ENCODE measurements at places on chromosomes 12 and 14. TPM values are rescaled to one million over a fixed set of nuclear protein-coding genes. Genes with fewer than 3 reads are reported as not detected.
A peak's percentile ranks its signal among the peaks of the same experiment; 100 is the strongest.

- H3K27ac ChIP-seq = no peak overlapping the region
- H3K27me3 ChIP-seq = no peaks in the 10 kb centered on the region
- H3K36me3 ChIP-seq = no peaks in the 10 kb centered on the region
- no peak overlapping the region for H3K4me3 ChIP-seq
- H3K4me1 ChIP-seq = no peaks in the 10 kb centered on the region
- no peak for DNase-seq
Observed at GRCh38 chr12:70982286-70982685, 61.7 kb upstream of the PTPRR start.

GRCh38 chr12:9049520-9050133 lies 60.3 kb downstream of the KLRG1 start:
- peaks cover 11% of the 10 kb centered on the region for H3K4me1 ChIP-seq
- H3K27ac ChIP-seq = no peak overlapping the region
- H3K27me3 ChIP-seq = no peaks in the 10 kb centered on the region
- no peak overlapping the region for H3K4me3 ChIP-seq
- no peaks in the 10 kb centered on the region for H3K36me3 ChIP-seq

GRCh38 chr12:110123919-110124268 lies 263 bp upstream of the IFT81 start:
- no peaks in the 10 kb centered on the region for H3K36me3 ChIP-seq
- DNase-seq = no peak
- no peak overlapping the region for H3K27ac ChIP-seq

- H3K4me1 ChIP-seq = peaks cover 18% of the 10 kb centered on the region
- no peaks in the 10 kb centered on the region for H3K36me3 ChIP-seq
- H3K4me3 ChIP-seq = peak overlapping the region; percentile 73
- DNase-seq = peak; percentile 37
- H3K27me3 ChIP-seq = no peaks in the 10 kb centered on the region
Observed at GRCh38 chr12:25186788-25187402, 8.1 kb downstream of the DNAI7 start.

DNA sequence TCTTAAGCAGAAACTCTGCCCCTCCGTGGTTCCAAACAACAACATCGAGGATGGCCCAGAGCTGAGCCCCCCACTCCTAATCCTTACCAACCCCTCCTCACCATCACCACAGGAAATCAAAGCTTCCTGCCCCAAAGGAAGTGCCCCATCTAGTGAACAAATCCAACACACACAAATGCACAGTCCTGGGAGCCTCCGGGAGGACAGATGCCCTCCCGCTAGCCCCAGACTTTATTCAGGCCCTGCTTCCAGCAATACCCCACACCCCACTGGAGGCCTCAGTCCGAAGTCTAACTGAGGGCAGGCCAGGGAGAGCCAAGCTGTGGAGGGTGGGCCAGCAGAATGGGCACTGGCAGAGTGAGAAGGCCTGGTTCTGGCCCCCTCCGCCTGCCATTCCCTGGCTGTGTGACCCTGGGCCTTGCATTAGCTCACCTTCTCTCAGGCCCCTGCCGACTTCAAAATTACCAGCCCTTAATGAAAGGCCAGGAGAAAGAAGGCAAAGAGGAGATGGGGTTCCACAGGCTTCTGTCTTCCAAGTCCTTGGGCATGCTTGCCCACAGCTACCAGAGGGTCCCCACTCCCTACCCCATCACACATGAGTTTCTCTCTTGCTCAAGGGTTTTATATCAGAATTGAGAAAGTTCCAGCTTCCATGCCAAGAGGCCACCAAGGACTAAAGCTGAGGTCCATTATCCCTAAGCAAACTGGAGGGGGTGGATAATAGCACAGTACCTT lies 2.3 kb downstream of the HDAC7 start:
- peaks cover 62% of the 10 kb centered on the region for H3K36me3 ChIP-seq
- peak overlapping the region; percentile 98 for H3K27ac ChIP-seq
- no peaks in the 10 kb centered on the region for H3K27me3 ChIP-seq
- peak; percentile 60 for DNase-seq
- H3K4me3 ChIP-seq = peak overlapping the region; percentile 88
- H3K4me1 ChIP-seq = peaks cover 55% of the 10 kb centered on the region

DNA sequence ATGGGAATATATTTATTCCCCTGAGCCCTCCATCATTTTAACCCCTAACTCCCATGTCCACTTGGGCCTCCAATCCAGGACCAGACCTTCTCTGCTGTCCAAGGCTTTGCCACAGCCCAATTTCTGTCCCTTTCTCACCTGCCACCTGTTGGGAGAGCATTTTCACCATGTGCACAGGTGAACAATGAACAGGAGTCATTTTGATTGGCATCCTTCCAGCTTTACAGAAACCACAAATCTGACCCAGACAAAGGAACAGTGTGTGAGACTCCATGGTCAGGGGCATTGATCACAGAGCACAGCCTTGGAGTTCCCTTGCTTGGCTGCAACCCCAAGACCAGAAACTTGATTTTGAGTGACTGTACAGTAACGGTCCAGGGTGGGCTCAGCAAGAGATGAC lies 91.9 kb downstream of the CRACR2A start:
- no peak overlapping the region for H3K27ac ChIP-seq
- no peaks in the 10 kb centered on the region for H3K4me1 ChIP-seq
- H3K27me3 ChIP-seq = no peaks in the 10 kb centered on the region
- H3K36me3 ChIP-seq = peaks cover 21% of the 10 kb centered on the region
- H3K4me3 ChIP-seq = no peak overlapping the region

DNA sequence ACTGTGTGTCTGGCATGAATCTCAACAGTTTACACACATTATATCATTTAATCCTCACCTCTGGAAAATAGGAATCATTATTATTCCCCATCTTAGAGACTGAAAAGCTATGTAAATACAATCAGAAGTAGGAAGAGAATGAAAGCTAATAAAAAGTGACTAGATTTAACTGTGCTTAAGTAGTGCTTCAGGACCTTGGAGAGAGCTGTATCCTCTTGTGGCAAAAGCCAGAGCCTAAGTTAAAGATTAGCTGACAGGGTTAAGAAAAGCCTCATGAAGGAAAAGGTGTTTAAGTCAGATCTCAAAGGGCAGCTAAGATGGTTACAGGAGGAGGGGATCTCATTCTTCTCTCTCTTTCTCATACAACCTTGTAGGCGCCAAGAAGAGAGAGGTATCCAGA lies 65.3 kb upstream of the TMEM233 start:
- no peak for DNase-seq
- peaks cover 2% of the 10 kb centered on the region for H3K27me3 ChIP-seq
- H3K36me3 ChIP-seq = no peaks in the 10 kb centered on the region
- H3K4me1 ChIP-seq = no peaks in the 10 kb centered on the region
- no peak overlapping the region for H3K4me3 ChIP-seq

- H3K4me1 ChIP-seq = no peaks in the 10 kb centered on the region
- H3K36me3 ChIP-seq = no peaks in the 10 kb centered on the region
- H3K4me3 ChIP-seq = no peak overlapping the region
- H3K27me3 ChIP-seq = peaks cover 3% of the 10 kb centered on the region
- DNase-seq = peak; percentile 23
- no peak overlapping the region for H3K27ac ChIP-seq
Observed at GRCh38 chr14:36028218-36028617, 148.3 kb downstream of the PTCSC3 start.

DNA sequence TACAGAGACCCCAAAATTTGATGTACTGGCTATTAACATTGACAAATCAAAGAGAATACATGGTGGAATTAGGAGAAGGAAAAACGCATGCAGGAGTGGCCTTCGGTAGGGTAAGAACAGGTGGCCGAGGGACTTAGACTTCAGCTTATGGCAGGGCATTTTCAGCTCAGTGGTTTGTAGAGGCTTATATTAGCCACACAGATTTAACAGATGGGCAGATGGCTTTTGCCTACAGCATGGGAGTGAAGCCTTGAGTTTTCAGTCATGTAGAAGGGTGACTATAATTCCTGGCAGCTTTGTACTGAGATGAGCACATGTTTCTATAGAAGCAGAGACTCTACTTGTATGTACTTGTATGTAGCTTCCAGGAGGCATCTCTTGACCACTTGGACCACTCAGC lies 40.9 kb upstream of the PLEKHA5 start:
- H3K27me3 ChIP-seq = no peaks in the 10 kb centered on the region
- DNase-seq = no peak
- H3K36me3 ChIP-seq = no peaks in the 10 kb centered on the region
- no peak overlapping the region for H3K27ac ChIP-seq

- H3K36me3 ChIP-seq = no peaks in the 10 kb centered on the region
- H3K27me3 ChIP-seq = peaks cover 1% of the 10 kb centered on the region
- no peak for DNase-seq
Observed at GRCh38 chr14:100975671-100976070, 72.1 kb upstream of the RTL1 start.

GRCh38 chr12:89856431-89856830 lies 147.8 kb upstream of the ATP2B1 start:
- H3K36me3 ChIP-seq = no peaks in the 10 kb centered on the region
- no peaks in the 10 kb centered on the region for H3K27me3 ChIP-seq
- no peak overlapping the region for H3K27ac ChIP-seq
- no peak overlapping the region for H3K4me3 ChIP-seq
- H3K4me1 ChIP-seq = peaks cover 42% of the 10 kb centered on the region
- no peak for DNase-seq

GRCh38 chr14:81819344-81819743 lies 285.7 kb upstream of the SEL1L start:
- DNase-seq = no peak
- no peaks in the 10 kb centered on the region for H3K4me1 ChIP-seq
- no peak overlapping the region for H3K4me3 ChIP-seq
- no peaks in the 10 kb centered on the region for H3K36me3 ChIP-seq
- no peak overlapping the region for H3K27ac ChIP-seq
- H3K27me3 ChIP-seq = peaks cover 3% of the 10 kb centered on the region

DNA sequence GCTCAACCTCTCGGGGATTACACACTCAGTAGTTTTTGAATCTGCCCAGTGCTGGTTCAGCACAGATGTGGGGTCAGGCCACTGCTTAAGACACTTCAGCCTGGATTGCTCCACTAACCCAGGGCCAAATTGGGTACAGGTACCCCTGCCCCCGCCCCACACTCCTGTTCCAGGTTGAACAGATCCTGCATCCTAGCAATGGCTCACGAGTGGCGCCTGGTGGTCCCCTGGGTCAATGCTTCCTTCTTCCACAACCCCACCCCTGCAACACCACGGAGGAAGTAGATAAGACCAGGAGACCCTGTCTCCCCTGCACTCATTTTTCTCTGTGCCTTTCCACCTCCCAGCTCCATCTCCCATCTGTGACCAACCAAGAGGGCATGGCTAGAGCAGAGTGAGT lies 108.4 kb downstream of the ESRRB start:
- H3K4me1 ChIP-seq = no peaks in the 10 kb centered on the region
- H3K4me3 ChIP-seq = no peak overlapping the region
- no peak for DNase-seq
- no peaks in the 10 kb centered on the region for H3K27me3 ChIP-seq
- H3K27ac ChIP-seq = no peak overlapping the region

GRCh38 chr14:90647473-90648005 lies 168.7 kb downstream of the TTC7B start:
- H3K4me3 ChIP-seq = no peak overlapping the region
- no peaks in the 10 kb centered on the region for H3K36me3 ChIP-seq
- H3K27ac ChIP-seq = no peak overlapping the region

- no peak overlapping the region for H3K27ac ChIP-seq
- DNase-seq = no peak
- no peaks in the 10 kb centered on the region for H3K4me1 ChIP-seq
- H3K36me3 ChIP-seq = peaks cover 28% of the 10 kb centered on the region
- no peak overlapping the region for H3K4me3 ChIP-seq
- H3K27me3 ChIP-seq = no peaks in the 10 kb centered on the region
Observed at GRCh38 chr14:99450266-99450665, 30.4 kb downstream of the SETD3 start.

- H3K27me3 ChIP-seq = no peaks in the 10 kb centered on the region
- H3K36me3 ChIP-seq = no peaks in the 10 kb centered on the region
- DNase-seq = no peak
- H3K4me1 ChIP-seq = no peaks in the 10 kb centered on the region
- H3K27ac ChIP-seq = no peak overlapping the region
Observed at GRCh38 chr14:104424406-104425072, 155.0 kb upstream of the C14orf180 start.

GRCh38 chr12:54126696-54127537 lies 61.9 kb downstream of the SMUG1 start:
- peaks cover 58% of the 10 kb centered on the region for H3K27me3 ChIP-seq
- peak overlapping the region; percentile 19 for H3K4me3 ChIP-seq
- no peaks in the 10 kb centered on the region for H3K36me3 ChIP-seq
- H3K4me1 ChIP-seq = peaks cover 11% of the 10 kb centered on the region
- DNase-seq = peak; percentile 47
- H3K27ac ChIP-seq = no peak overlapping the region

GRCh38 chr14:72975770-72976169 lies 49.5 kb downstream of the DCAF4 start:
- H3K27me3 ChIP-seq = no peaks in the 10 kb centered on the region
- H3K36me3 ChIP-seq = peaks cover 6% of the 10 kb centered on the region
- no peak overlapping the region for H3K4me3 ChIP-seq
- H3K4me1 ChIP-seq = no peaks in the 10 kb centered on the region
- peak; percentile 39 for DNase-seq

DNA sequence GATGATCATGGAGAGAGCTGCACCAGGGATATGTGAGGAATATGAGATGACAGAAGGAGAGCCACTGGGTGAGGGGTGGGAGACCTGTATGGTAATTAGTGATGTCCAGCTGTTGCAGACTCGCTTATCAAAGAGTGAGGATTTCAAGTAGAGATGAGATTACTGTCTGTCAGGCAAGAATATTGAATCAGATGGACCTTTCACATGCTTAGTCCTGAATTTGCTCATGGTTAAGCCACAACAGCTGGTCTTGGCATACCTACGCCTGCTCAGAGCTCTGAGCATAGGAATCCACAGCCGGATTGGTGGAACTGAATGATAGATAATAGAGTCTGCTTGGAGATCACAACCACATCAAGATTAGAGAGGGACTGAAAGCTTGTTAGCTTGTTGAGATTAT lies 115.2 kb upstream of the ARHGAP5 start:
- H3K4me3 ChIP-seq = no peak overlapping the region
- no peaks in the 10 kb centered on the region for H3K36me3 ChIP-seq
- H3K27me3 ChIP-seq = no peaks in the 10 kb centered on the region
- no peak for DNase-seq
- no peak overlapping the region for H3K27ac ChIP-seq
- H3K4me1 ChIP-seq = peaks cover 8% of the 10 kb centered on the region

DNA sequence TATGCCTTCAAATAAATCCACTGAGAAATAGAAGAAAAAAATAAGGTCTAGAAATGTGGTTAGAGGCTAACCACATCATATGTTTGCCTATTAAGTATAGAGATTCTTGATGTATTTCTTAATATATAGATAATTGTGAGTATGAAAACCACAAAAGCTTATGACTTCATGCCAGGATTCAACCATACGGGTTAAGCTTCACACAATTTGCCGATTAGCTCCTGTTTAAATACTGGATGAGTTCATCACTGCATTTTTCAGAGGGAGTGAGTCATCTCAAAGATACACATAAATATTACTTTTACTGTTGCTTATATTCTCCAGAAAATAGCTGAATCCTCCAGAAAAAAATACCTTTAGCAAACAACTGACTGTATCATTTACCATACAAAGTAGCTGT lies 79.6 kb downstream of the RPL10L start:
- no peak overlapping the region for H3K27ac ChIP-seq
- H3K4me3 ChIP-seq = no peak overlapping the region
- DNase-seq = no peak
- H3K27me3 ChIP-seq = no peaks in the 10 kb centered on the region

GRCh38 chr12:63994704-63995103 lies 150.2 kb downstream of the SRGAP1 start:
- no peak overlapping the region for H3K4me3 ChIP-seq
- H3K27ac ChIP-seq = no peak overlapping the region
- H3K36me3 ChIP-seq = no peaks in the 10 kb centered on the region

The MYH6 gene
- not detected for total RNA-seq

The SLC4A8 gene
- total RNA-seq = 0.89 TPM

The FOXA1 gene
- total RNA-seq = not detected

The PTCSC3 gene
- total RNA-seq = not detected

The PWP1 gene
- total RNA-seq = 37.1 TPM

The RBP5 gene
- total RNA-seq = not detected

The INSM2 gene
- total RNA-seq = not detected

The MYBPC1 gene
- total RNA-seq = not detected

Measured in activated naive CD4-positive, alpha-beta T cell treated with anti-CD3 and anti-CD28 coated beads for 36 hours (primary cell).